ENCODE measurements at places on chromosomes 3 and 15.

DNA sequence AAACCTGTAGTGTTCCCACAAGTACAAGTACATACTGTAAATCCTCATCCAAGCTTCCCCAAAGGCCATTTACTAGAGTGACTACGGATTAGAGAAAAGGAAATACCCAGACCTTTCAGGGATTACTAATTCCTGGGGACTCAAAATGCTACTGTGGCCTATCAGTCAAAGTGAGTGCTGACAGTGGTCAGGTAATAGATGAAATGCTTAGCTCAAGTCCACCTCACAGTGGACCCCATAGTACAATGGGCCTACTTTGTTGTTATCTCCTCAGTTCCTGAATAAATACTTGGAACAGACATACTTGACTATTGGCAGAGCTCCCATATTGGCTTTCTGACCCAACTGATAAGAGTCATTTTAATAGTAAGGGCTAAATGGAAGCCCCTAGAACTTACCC is 61.6 kb downstream of the MAP4 start:
- DNase-seq, result no peak

DNA sequence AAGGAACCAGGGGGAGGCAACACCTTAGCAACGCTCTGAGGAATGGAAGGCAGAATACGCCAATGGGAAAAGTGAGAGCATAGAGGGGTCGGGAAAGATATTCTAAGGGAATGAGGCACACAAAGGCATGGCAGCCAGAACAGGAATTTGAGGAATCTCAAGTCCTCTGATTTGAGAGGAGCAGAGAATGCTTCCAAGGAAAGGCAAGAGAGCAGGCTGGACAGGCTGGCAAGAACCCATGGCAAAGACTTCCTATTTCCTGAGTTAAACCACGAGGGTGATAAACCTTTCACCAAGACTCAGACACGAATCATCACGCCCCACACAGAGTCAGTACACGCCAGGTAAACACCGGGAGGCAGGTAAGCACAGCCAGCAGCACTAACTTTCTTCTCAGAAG is 109.8 kb downstream of the IGF2BP2 start:
- no peak for DNase-seq

GRCh38 chr15:64857421-64857820 is 15.7 kb downstream of the PLEKHO2 start:
- no peak for DNase-seq

- DNase-seq, result no peak
These were observed 58.5 kb downstream of the ZNF280D start for GRCh38 chr15:56674857-56675256.

DNA sequence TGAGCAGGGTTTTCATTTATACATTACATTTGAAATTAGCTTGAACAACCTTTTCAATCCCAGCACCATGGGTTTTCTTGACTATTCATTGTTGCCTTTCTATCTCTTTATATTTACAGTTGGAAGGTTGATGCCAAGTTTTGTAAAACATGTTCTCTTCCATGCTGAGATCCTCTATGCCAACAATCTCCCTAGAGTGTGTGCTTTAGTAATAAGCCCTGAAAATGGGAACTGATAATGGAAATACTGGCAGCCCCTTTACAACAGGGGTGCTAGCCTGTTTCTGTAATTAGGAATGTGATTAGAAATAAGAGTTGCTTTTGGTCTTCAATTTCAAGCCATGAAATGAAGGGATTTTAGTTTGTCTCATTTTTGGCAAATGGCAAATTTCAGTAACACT is 239.9 kb upstream of the NAALADL2 start:
- DNase-seq, result no peak
